ENCODE measurements at places on chromosomes 5 and 9.
A peak's percentile ranks its signal among the peaks of the same experiment; 100 is the strongest.

DNA sequence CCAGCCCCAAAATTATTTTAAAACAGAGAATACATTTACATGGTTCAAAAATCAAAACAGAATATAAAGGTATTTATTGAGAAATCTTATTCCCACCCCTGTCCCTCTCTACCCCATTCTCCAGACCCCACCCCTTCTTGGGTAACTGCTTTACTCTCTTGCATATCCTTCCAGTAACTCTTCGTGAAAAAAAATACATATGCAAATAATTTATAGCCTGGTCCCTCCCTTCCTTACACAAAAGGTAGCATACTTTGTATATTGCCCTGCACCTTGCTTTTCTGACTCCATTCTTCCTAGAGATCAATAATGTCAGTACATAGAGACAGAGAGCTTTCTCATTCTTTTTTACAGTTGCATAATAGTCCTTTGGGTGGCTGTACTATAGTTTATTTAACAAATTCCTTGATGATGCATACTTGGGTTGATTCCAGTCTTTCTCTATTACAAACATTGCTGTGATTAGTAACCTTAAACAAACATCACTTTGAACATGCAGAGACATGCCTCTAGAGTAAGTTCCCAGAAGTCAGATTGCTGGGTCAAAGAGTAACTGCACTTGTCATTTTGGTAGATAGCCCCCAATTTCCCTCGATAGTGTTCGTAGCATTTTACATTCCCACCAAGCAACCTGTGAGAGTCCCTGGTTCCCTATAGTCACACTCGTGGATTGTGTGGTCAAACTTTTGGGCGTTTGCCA lies 47.9 kb downstream of the STOM start:
- peak; percentile 32 for DNase-seq

DNA sequence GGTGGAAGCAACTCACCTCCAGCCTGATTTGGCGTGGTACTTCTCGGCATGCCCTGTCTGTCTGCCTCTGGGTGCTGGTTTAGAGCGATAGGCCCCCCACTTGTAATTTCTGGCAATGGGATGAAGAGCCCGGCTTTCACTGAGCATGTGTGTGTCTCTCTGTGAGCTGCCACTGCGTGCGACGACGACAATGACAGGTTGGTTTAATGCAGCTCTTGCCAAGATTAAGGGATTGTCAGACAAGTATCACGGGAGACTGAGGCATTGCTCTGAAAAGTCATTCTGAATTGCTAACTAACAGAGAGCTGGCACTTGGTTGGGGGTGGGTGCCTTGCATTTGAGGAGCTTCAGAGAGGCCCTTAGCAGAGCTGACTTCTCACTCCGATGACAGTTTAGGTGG lies 348.8 kb upstream of the CLINT1 start:
- DNase-seq, result no peak

DNA sequence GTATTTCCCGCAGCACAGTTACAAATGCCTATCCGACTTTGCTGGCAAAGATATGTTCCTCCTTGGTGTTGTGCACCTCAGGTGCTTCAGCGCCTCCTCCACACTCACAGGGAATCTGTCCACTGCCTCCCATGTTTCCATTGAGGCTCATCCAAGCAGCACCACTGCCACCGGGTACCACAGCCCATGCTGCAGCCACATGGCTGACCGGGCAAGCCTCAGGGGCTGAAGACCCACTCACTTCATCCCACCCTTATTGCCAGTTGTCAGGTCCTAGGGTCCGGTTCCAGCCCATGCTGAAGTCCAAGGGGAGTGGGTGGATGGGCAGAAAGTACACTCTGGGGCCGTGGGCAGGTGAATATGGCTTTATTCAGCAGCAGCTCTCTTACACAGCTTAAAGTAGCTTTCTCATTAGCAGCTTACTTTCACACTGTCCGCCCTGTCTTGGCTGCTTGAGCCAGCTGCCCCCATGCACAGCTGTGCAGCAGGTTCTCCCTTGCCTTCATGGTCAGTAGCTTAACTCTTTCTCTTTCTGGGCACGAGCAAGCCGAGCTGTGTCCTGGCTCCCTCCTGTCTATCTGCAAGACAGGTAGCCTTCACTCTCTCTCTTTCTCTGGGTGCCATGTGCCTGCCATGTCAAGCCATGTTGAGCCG lies 1052.3 kb downstream of the PTPRD start:
- DNase-seq, result no peak

DNA sequence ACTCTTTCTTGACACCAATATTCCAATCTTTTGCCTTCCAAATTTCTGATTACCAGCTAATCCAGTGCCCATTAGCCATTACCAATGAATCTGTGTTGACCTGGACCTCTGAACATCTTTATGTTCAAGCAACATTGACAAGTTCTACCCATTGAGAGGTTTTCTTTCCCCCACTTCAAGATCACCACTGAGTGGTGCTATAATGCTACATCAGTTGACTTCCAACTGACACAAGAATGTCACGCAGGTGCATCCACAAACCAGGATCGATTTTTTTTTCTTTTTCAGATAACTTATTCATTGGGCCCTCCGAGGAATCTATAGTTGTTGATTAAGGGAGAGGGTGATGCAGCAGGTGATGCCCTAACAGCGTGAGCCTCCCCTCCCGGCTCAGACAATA lies 102.6 kb downstream of the SLC1A3 start:
- DNase-seq, result no peak

GRCh38 chr5:121968910-121969607 lies 7.3 kb downstream of the SRFBP1 start:
- peak; percentile 4 for DNase-seq

GRCh38 chr5:5542654-5543053 lies 120.2 kb downstream of the ICE1 start:
- no peak for DNase-seq

DNA sequence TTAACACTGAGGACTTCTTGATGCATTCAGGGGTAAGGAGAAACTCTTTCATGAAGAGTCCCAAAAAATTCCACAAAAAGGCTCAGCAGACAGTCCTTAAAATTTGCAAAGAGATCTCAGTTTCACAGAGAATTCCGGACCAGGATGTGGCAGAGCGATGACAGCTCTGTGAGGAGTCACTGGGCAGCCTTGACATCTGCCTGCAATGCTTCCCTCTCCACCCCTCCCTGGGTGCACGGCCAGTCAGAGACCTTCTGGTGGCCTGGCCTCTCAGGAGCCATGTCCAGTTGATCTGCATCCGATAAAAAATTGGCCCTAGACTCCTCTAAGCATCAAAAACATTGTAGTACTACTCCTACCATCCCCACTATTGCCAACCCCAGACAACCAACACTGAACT lies 76.8 kb downstream of the MACROH2A1 start:
- no peak for DNase-seq

GRCh38 chr9:26747611-26748010 lies 145.0 kb downstream of the CAAP1 start:
- DNase-seq, result no peak

DNA sequence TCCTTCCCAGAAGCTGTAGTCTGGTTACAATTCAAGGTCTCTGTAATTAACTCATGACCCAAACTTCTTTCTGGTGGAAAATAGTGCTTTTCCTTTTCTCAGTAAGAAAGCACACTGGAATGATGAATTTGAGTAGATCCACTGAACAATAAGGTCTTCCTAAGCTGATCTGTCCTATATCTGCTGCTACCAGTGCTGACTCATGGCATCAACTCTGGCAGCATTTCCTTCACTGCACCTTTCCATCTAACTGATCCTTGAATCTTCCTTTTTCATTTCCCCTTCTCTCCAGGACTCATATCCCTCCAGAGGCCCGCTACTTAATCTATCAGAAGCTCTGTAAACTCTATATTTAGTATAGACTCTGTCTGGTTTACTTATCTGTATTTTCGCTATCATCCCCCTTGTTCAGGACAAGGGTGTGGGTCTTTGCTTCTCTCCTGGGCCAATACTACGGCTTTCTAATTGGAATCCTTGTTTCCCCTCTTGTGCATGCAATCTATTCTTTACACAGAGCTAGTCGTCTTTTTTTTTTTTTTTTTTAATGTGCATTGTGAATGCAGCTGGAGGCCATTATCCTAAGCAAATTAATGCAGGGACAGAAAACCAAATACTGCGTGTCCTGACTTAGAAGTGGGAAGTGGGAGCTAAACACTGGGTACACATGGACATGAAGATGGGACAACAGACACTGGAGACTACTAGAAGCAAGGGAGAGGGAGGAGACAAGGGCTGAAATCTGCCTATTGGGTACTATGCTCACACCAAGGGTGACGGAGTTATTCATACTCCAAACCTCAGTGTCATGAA lies 192.2 kb upstream of the RPS23 start:
- DNase-seq, result no peak

DNA sequence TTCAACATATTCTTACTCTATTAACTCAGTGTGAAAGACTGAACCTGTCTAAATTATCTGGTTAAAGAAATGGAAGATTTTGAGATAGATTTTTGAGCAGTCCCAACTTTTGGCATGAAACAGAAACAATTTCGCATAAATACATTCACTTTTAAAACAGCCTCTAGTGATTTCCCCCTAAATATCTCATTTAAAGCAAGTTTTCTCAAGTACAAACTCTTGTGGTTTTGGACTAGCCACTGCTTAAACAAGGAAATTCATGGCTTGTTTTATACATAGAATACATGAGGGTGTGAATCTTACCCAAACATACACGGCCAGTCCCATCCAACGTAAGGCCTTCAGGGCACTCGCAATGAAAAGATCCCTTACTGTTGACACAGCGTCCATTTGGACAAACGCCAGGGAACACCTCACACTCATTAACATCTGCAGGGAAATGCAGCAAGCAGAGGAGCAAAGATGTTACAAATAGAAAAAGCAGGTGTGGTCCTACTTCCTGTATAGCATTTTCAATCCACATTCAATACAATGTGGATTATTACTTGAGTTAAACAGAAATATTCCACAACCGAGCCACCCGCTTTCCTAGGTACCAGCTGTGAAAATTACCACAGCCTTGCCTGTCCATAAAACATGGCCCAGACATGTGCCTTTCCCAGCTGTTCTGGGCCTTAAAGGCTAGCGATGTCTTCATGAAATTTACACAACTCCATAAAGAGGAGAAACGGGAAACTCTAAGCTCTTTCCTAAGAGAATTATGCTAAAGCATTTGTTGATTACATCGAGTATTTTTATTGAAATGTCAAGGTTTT lies 188.8 kb downstream of the FBN2 start:
- peak; percentile 84 for DNase-seq
